Femur (tissue), 1 donor: ENCODE measurements at places on chromosomes 3 and 15.

DNA sequence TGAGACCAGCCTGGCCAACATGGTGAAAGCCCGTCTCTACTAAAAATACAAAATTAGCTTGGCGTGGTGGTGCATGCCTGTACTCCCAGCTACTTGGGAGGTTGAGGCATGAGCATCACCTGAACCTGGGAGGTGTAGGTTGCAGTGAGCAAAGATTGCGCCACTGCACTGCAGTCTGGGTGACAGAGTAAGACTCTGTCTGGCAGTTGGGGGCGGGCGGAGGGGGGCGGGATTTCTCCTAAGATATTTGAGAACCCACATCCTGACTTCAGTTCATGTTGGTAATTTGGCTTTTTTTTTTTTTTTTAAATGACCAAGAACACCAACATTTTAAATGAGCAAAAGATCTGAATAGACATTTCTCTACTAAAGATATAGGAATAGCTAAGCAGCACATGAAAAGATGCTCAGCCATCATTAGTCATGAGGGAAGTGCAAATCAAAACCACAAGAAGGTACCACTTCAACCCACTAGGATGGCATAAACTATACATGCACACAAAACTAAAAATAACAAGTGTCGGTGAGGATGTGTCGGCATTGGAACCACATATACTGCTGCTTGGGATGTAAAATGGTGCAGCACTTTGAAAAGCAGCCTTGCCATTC lies 75.6 kb upstream of the LMOD3 start:
- no peak for DNase-seq

- DNase-seq = no peak
These were observed 97.3 kb upstream of the C2CD4B start for GRCh38 chr15:62262305-62262941.

DNA sequence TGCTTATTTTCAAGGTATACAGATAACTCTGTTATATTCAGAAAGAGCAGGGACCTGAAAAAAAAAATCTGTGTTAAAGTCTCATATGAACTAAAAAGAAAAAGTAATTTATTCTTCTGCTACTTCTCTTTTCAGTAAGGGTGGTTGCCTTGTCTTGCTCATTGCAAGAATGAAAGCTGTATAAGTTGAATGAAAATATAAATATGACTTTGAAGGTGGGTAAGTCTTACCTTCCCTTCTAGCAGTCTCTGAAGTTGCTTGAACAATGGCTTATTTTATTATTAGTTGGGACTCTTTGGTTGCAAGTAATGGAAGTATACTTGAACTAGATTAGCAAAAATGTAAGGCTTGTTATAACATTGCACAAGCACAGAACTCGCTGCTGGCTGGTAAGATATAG lies 1554.9 kb downstream of the SI start:
- DNase-seq = no peak

- no peak for DNase-seq
These were observed 520.6 kb downstream of the MFSD1 start for GRCh38 chr3:159322322-159322939.

GRCh38 chr3:25707268-25707926 lies 42.7 kb upstream of the TOP2B start:
- DNase-seq = no peak

DNA sequence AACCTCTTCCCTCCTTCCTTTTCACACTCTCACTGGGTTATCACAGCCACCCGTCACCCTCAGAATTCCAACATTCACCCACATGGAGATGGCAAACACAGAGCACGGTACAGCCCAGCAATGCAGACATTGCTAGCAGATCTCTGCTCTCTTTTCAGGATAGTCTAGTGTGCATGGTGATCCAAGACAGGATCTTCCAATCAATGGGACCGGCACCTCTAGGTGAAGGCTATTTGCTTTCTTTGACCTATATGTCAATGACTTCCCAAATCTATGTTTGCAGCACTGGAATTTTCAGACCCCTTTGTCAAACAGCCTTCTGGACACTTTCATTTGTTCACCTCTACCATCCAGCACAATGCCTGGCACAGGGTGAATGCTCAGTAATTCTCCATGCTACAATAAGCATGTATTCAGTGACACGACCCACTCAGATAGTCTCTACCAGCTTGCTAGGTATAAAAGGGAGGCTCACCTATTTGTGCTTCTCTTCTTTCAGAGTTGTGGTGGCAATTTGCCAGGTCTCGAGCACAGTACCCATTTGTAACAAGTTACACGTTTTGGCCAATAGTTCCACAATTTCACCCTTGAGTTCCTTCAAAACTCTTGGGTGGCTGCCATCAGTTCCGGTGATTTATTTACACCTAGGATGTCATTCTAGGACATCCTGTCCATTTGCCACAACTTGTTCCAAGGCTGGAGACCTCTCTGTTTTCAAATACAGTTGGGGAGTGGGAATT lies 279.1 kb upstream of the ICE2 start:
- no peak for DNase-seq

DNA sequence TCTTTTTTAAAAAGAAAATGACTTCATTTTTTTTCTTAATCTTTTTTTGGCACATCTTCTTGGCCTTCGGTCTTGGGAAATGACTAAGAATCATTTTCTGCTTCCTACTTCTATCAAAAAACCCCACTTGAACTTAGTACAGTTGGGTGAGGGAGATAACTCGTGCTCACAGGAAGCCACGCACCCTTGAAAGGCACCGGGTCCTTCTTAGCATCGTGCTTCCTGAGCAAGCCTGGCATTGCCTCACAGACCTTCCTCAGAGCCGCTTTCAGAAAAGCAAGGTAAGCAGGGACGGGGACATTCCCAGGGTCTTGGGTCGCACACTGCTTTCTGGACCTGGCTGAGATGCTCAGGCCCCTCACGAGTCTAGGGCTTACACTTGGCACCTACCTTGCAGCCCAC lies at the start of gene CCR4:
CCR4 (plus strand) TSS at position 235 of the 402 bp plus-strand sequence. CDS start 1,779 bp downstream, outside the sequence.
- no peak for DNase-seq
